ENCODE measurements at places on chromosomes 7 and 10. TPM values are rescaled to one million over a fixed set of nuclear protein-coding genes. Genes with fewer than 3 reads are reported as not detected.

- no peak for DNase-seq
These were observed 103.1 kb downstream of the PRKCQ start for GRCh38 chr10:6476989-6477388.

- DNase-seq = no peak
These were observed 153.1 kb downstream of the CDK14 start for GRCh38 chr7:90749262-90749661.

DNA sequence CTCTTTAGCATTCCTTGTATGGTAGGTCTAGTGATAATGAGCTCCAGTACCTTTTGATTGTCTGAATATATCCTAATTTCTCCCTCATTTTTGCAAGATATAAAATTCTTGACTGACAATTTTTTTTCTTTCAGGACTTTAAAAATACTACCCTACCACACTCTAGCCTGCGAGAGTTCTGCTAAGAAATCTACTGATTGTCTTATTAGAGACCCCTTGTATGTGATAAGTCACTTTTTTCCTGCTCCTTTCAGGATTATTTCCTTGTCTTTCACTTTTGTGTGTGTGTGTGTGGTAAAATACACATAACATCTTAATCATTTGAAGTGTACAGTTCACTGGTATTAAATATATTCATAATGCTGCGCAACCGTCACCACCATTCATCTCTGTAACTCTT, 68.7 kb upstream of the PPP1R9A start:
- no peak for DNase-seq

DNA sequence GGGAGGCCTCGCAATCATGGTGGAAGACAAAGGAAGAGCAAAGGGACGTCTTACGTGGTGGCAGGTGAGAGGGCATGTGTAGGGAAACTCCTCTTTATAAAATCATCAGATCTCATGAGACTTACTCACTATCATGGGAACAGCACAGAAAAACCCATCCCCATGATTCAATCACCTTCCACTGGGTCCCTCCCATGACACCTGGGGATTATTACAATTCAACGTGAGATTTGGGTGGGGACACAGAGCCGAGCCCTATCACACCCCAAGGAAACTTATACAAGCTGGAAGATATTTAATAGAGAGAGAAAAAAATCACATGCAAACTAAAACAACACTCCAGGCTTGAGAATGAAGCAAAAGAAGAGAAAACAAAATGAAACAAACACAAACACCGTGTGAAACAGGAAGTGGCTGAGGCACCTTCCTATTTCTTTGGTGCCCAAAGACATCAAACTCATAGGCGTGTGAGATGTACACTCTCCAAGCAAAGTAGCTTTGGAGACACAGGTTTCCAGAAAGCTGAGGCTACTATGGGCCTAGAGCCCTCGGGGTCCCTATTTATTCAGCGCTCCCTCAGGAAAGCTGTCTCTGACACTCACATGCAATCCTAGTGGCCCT, 97.2 kb downstream of the PRKCQ start:
- no peak for DNase-seq

GRCh38 chr10:94146746-94147145, 153.0 kb downstream of the PLCE1 start:
- peak; percentile 42 for DNase-seq

DNA sequence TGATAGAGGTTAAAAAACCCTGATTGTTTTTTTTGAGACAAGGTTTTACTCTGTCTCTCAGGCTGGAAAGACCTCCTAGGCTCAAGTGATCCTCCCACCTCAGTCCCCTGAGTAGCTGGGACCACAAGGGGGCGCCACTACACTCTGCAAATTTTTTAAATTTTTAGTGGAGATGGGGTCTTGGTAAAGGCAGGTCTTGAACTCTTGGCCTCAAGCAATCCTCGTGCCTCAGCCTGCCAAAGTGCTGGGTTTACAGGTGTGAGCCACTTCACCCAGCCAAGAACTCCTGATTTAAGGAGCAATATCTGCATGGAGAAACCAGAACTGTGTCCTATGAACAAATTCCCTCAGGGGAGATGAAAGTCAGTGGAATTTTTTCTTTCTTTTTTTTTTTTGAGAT, 7.3 kb upstream of the KLHDC10 start:
- no peak for DNase-seq

GRCh38 chr10:120770496-120770895, 80.7 kb upstream of the WDR11 start:
- DNase-seq = peak; percentile 57

DNA sequence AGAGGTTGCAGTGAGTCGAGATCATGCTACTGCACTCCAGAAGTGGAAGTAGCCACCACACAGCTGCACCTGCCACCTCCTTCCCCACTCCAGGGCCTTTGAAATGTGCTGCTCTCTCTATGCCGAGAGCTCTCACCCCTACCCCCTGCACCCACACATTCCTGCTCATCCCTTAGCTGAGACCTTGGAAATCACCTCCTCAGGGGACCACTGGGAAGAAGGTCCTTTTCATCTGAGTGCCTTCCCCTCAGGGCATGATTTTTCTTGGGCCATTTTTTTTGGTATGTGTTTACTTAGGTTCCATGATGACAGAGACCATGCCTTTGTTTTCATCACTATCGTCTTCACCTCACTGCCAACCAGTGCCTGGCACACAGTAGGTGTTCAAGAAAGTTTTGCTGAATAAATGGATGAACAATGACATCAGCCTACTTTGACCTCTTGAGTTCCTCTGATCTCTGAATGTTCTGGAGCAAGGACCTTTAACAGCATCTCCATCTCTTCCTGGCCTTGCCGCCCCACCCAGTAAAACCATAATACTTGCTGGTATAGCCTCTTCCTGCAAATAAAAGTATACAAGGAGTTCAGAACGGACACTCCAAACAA, 166.6 kb upstream of the KLF14 start:
- DNase-seq = no peak

DNA sequence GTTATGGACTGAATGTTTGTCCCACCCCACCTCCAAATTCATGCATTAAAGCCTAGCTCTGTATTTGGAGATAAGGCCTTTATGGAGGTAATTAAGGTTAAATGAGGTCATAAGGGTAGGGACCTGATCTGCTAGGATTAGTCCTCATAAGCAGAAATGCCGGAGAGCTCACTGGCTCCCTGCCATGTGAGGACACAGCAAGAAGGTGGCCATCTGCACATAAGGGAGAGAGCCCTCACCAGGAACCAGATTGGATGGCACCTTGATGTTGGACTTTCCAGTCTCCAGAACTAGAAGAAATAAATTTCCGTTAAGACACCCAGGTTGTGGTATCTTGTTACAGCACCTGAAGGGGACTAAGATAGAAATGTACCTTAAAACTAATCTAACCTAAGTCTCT, 816.1 kb upstream of the C7orf33 start:
- DNase-seq = no peak

- no peak for DNase-seq
These were observed 39.6 kb upstream of the PROSER2 start for GRCh38 chr10:11783558-11783865.

- no peak for DNase-seq
These were observed 75.8 kb downstream of the DNAJB6 start for GRCh38 chr7:157412491-157413180.

GRCh38 chr10:77770081-77770867, 132.7 kb upstream of the KCNMA1 start:
- peak; percentile 77 for DNase-seq

- DNase-seq = no peak
These were observed 984.8 kb upstream of the LRRTM3 start for GRCh38 chr10:65940816-65941662.

- DNase-seq = no peak
These were observed 33.6 kb downstream of the CTNNA3 start for GRCh38 chr10:67662415-67662814.

DNA sequence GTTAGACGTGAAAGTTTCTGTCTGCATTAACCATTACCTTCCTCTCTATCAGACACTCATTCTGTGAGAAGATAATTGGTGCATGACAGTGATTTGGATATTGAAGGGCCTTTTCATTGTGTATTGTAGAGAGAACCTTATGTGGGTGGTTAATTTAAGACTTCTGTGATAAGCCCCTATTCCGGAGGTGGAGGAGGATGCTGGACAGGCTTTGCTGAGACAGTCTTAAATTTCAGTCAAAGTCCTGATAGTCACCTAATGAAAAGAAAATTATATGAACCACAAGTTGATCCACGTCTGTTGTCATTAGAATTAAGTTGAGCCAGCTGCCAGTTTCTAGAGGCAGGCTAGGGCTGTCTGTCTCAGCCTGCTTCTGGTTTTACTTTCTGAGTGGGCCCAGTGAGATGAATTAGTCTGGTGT, 62.9 kb downstream of the CELF2 start:
- DNase-seq = no peak

- DNase-seq = no peak
These were observed 581.6 kb downstream of the ETV1 start for GRCh38 chr7:13407911-13408310.

- no peak for DNase-seq
These were observed 1.5 kb downstream of the SFRP5 start for GRCh38 chr10:97770255-97770654.

Gene LIPK
- not detected for total RNA-seq

Gene FAM25C
- total RNA-seq = not detected

Gene SIRT1
- 23.7 TPM for total RNA-seq

Gene PAX4
- total RNA-seq = not detected

Gene CDK14
- 17.7 TPM for total RNA-seq

Gene OPN1SW
- total RNA-seq = not detected
